Large intestine (tissue), 12 donors: ENCODE measurements at places on chromosomes 4 and X. TPM values are rescaled to one million over a fixed set of nuclear protein-coding genes. Genes with fewer than 3 reads are reported as not detected.

F8A1 gene
- polyA plus RNA-seq, result 14.7 TPM

DNA sequence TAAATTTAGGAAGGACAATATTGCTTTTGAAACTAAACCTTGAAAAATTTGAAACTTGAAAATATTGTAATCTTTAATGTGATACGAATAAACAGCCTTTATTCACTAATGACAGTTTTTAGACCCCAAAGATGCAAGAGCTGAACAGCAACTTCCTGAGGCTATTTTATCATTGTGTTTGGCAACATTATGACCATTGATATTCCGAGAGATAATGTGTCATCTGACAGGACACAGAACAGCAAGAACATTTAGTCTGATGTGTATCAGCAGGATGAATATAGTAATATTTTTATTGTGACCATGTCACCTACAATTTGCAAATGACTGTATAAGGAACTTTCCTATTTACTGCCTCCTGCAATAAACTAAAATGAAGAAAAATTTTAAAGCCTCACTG, 316.0 kb downstream of the ADAM29 start:
- no peak for DNase-seq

- no peak for DNase-seq
Measured at GRCh38 chrX:123993326-123993725, 31.8 kb downstream of the STAG2 start.

DNA sequence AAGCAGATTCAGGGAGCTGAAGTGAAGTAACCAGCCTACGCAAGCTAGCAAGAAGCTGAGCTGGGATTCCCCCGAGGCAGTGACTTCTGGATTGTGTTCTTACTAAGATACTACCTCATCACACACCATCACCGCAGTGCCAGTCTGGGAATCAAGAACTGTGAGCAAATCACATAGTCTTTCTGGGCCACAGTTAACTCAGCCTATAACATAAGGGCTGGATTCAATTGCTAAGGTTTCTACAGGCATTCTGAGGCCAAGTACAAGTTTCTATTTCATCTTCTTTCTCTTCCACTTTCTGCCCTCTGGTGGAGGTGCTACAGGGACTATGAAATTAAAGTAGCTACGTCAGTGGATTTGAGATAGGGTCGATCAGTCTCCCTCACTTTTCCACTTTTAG, 1.4 kb upstream of the CORIN start:
- no peak for DNase-seq

GRCh38 chr4:97349468-97350186, 793.6 kb downstream of the STPG2 start:
- no peak for DNase-seq

GRCh38 chr4:38058151-38058550, 98.0 kb downstream of the PTTG2 start:
- no peak for DNase-seq

DNA sequence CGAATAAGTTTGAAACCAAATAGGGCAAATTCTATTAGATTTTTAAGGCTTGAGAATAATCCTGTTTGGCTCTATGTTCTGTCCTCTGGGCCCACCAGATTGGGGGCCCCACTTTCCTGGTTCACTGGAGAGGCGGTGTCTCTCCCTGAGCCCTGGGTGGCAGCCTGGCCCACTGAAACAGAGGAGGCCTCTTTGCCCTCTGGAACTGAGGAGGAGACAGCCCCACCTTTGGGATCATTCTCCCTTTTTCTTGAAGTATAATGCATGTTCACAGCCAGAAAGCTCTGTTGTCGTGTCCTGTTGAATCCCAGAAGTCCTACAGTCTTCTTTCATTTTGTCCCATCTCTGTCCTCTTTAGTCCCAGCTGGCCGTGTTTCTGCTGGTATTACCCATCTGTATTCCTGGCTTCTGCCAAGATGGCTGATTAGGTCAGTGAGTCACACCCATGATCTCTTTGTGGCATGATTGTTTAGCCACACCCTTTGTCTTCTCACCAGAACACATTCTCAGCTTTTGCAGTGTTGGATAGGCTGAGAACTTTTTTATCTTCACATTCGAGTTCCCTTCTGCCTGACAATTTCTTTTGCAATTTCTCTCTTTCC, 8.1 kb upstream of the TBC1D25 start:
- no peak for DNase-seq

DNA sequence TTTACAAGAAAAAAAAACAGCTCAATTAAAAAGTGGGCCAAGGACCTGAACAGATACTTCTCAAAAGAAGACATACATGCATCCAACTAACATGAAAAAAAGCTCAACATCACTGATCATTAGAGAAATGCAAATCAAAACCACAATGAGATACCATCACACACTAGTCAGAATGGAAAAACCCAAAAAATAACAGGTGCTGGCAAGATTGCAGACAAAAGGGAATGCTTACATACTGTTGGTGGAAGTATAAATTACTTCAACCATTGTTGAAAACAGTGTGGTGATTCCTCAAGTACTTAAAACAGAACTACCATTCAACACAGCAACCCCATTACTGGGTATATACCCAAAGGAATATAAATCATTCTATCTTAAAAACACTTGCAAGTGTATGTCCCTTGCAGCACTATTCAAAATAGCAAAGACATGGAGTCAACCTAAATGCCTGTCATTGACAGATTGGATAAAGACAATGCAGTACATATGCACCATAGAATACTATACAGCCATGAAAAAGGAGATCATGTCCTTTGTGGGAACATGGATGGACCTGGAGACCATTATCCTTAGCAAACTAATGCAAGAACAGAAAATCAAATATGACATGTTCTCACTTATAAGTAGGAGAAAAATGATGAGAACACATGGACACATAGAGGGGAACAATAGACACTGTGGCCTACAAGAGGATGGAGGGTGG, 97.6 kb downstream of the RAB28 start:
- DNase-seq, result no peak

- DNase-seq, result no peak
Measured at GRCh38 chrX:150352114-150352513, 11.0 kb upstream of the MAMLD1 start.
